Omental fat pad (tissue), 4 donors: ENCODE measurements at places on chromosomes 1 and 21. TPM values are rescaled to one million over a fixed set of nuclear protein-coding genes. Genes with fewer than 3 reads are reported as not detected.

DNA sequence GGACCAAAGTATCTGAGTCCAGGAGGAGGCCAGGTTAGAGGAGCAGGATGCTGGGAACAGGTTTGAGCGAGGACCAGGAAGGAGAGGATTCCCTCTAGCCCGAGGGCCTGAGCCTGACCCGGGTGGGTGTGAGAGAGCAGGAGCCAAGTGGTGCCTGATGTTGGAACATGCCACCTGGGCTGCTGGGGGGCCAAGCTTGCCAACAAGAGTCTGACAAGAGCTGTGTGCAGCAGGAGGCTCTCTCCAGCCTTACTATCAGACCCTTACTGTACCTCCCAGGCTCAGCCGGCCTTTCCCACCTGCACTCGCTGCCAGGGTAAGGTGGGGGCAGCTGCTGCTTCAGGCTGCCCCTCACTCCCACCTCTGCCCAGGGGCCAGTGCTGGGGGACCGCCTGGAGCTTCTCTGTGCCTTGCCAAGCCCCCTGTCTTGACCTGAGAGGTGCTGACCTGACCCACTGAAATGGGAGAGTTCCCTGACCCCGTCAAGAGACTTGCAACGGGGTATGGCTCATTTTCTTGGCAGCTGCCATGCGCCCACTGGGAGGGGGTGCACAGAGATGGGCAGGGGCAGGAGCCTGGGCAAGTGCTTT is 159.6 kb upstream of the VAMP3 start:
- DNase-seq: no peak

DNA sequence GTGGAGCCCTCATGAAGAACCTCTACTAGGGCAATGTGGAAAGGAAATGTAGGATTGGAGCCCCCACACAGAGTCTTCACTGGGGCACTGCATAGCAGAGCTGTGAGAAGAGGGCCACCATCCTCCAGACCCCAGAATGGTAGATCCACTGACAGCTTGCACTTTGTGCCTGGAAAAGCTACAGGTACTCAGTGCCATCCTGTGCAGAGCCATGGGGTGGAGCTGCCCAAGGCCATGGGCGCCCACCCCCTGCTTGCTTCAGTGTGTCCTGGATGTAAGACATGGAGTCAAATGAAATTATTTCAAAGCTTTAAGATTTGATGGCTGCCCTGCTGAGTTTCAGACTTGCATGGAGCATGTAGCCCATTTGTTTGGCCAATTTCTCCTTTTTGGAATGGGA is 17.2 kb upstream of the TSHB start:
- no peak for DNase-seq

GRCh38 chr1:1760345-1760650 is 18.0 kb downstream of the NADK start:
- DNase-seq: no peak

DNA sequence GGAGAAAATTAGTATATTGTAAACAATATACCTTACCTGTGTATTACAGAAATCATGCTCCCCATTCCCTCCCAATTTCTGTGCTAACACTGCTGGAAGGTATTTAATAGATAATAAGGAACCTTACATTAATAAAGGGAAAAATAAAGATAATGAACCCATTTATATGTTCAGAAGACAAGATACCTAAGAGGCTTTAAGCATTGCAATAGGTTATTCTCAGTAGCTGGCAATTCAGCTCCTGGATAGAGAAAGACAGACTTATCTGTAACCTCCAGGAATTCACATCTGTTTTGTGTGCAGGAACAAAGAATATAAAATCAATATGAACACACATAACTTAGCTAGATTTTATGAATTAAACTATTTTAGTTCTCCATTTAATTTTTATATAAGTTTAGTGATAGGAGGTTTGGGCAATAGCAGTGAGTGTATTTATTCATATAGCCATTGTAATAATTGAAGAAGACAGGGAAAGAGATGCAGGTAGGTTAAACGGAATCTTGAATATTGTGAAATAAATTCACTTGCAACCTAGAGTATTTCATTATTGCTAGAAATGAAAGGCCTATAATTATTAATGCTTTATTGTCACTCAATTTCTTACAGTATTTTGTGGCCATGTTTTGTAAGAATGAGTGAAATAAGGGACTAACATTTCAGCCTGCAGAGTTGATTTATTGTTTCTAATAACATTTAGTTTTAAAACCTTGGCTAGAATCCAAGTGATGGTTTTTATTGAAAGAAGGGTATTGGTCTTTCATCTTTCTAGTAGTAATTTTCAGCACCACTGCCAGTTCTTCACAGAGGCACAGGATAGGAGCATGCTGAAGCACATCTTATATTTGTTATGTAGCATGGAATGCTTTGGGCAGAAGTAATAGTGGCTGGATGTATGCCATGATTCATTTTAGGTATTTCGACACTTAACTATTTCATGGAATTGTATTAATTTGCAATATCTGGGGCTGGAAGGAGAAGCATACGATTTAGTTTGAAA is 1.5 kb downstream of the XPR1 start:
- DNase-seq: no peak

DNA sequence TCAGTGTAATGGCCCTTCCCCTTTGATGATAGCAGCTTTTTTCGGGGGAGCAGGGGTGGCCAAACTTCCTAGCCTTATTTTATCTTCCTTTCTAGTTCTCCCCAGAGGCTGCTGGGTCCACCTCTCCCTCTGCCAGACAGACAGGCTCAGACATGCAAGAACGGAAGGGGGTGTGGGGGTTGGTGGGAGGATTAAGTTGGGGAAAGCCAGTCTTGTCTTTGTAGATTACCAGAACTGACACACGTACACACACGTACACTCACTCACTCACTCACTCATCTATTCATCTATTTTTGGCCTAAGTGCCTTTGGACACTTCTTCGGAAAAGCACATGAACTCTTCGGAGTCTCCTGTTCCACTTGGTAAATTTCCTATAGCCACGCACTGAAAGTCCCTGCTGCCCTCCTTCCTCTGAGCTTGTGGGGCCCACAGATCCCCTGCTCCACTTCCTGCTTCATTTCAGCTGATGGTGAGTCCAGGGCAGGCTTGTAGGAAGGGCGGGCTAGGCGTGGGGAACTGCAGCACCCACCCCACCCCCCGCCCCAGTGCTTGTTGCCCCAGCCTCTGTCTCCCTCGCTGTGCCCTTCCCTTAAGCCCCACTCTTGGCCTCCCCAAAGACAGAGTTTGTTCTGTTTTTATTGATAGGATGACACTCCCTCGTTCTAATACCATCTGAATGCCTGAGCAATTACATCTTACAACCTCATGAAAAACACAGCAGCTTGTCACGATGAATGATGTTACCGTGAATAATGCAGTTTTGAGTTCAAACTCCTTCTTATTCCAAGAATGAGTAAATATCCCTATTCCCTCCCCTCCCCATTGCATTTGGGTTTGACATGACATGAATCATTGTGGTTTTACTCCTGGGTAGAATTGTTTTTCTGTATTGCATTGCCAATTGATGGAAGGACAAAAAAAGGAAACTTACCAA is 60.7 kb upstream of the ATP5PO start:
- DNase-seq: no peak

DNA sequence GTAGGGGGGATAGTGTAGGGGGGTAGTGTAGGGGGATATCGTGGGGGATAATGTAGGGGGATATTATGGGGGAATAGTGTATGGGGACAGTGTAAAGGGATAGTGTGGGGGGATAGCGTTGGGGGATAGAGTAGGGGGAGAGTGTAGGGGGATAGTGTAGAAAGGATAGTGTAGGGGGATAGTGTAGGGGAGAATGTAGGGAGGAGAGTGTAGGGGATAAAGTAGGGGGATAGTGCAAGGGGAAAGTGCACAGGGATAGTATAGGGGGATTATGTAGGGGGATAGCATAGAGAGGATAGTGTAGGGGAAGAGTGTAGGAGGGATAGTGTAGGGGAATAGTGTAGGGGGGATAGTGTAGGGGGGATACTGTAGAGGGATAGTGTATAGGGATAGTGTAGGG is 12.3 kb upstream of the ARF1 start:
- no peak for DNase-seq

DNA sequence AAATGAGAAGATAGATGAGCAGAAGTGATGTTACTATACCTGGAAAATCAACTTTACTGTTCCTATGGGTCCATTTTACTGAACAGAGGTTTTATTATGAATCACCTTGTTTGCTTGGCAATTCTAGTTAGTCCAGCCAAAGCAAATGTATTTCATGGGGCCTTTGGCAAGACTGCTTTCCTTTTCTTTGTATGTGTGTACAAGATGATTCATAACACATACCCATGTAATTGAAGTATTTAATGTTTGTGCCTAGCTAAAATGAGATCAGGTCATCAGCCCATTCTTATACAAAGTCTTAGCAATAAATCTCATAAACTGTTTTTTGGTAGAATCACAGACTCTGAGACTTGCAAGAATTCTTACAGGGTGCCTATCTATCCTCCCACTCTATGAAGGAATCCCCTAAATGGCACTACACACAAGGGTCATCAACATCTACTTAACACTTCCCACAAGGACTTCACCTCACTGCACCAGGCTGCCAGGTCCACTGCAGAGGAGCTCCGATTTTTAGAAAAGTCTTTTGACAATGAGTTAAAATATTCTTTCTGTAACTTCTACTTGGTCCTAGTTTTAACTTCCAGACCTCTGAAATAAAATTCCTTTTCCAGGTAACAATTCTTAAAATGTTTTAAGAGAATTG is 58.5 kb downstream of the LPAR3 start:
- no peak for DNase-seq

GRCh38 chr1:32749332-32749731 is 46.8 kb upstream of the SYNC start:
- DNase-seq: no peak

DNA sequence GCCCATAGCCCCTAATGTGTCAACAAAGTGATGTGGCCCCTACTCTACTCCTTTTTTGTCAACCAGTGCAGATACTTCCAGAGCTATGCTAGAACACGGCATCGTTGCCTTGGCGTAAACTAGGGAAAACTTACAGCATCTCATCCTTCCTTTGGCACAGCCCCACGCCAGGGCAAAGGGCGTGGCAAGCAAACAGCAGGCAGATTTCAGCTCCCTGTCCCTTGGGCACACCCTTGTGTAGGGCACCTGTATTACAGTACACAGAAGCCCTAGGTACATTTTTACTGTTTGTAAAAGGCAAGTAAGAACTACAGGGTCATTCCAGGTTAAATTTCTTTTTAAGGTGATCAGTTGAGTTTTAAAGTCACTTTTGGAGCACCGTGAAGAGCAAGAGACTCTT is 29.3 kb downstream of the PRDX6 start:
- DNase-seq: no peak

DNA sequence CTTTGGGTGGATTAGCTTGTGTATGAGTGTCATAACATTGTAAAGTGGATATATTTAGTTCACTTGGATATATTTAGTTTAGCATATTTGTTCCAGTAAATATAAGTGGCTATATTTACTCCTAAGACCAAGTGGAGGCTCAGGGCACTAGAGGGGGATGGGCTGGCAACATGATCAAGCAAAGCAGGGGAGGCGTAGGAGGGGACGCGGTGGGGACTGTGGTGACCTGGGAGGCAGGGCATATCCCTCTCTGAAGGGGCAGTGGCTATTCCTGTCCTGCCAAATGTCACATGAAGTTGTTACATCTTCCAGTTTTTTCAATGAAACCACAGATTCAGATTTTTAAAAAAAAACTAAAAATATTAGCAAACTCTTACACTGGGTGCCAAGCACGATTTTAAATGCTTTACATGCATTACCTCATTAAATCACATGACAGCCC is 51.9 kb upstream of the EDN2 start:
- no peak for DNase-seq

DNA sequence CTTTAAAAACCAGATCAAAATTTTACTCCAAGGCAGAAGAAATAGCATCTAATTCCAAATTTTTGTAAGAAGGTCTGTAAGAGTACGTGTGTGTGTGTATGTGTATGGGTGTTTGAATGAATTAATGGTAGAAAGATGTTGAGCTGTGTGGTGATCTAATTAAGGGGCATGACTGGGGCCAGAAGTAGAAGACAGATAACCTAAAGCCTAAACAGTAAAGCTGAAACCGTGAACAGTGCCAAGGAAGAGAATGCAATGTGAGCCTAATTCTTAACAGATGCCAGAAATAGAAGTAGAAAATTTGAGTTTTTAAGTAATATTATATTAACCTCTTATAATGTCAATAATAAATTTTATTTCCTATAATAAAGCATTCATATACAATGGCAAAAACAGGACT is 38.2 kb downstream of the BRINP3 start:
- DNase-seq: no peak

DNA sequence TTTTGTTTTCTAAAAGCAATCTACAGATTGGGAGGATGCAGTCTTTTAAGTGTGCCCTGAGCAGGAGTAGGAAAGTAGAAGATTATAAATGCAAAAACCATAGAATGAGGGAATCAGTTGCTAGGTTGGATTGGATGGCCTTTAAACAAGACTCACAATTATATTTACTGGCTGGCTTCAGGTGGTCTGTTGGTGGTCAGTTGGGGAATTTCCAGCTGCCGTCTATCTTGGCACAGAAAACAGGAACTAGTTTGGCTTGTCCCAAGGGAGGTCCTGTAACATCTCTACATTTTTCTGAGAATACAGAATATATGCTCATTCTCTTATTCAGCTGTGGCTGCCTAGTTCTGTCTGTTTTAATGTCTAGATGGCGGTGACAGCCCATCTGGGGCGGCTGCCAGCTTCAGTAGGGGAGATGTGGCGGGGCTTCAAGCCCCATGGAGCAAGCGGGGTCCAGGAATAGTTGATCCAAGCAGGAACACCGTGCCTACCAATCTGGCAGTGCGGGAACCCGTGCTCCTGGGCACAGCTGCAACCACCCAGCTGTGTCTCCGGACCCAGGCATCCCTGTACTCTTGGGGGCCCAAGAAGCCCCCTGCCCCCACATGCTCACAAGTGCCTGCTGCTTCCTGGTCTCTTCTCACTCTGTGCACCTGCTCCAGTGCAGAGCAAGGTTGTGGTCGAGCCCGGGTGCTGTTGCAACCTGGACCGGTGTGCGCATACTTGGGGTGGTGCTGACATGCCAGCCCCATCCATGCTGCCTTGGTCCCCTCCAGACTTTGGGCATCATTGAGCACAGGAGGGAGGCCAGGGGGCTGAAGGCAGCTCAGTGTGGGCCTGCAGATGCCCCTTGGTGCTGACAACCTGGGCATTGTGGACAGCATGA is 1182.6 kb downstream of the AMY1C start:
- DNase-seq: no peak

- no peak for DNase-seq
These were observed 233.9 kb upstream of the CAMK1G start for GRCh38 chr1:209349363-209350308.

Gene KIF14
- total RNA-seq: 0.16 TPM

Gene UBE2U
- not detected for total RNA-seq

Gene BSND
- total RNA-seq: not detected

Gene PDPN
- total RNA-seq: 182 TPM

Gene KCNQ4
- 0.88 TPM for total RNA-seq

Gene GJA5
- 63.2 TPM for total RNA-seq

Gene NFIA
- total RNA-seq: 74.0 TPM

Gene ACTL8
- not detected for total RNA-seq

Gene CFAP74
- total RNA-seq: not detected

Gene SELENOF
- 150 TPM for total RNA-seq
